ENCODE measurements at places on chromosomes 2 and 18.

- no peak for DNase-seq
Measured at GRCh38 chr2:7083580-7084509, 166.6 kb downstream of the RNF144A start.

DNA sequence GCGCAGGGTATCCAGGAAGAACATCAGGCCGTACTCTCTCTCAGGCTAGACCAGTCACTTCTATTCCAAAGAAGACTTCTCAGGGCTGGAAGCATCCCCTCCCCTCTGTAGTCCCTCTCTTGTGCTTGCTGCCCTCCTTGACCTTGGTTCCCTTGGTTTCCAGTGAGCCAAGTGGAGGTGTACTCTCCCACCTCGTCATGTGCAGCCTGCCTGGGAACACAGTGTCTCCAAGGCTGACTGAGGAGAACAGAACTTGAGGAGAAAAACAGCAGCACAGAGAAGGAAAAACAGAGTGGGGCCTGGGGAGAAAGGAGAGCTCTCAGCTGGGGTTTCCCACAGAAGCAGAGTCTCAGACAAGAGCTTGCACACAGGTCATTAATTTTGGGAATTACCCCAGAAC is 52.7 kb downstream of the HAUS1 start:
- no peak for DNase-seq

- DNase-seq, result no peak
Measured at GRCh38 chr2:238169048-238169707, 10.4 kb downstream of the ERFE start.

- peak; percentile 85 for DNase-seq
Measured at GRCh38 chr2:85577386-85578242, at the start of gene VAMP8. VAMP8 (plus strand) TSS chr2:85577586; CDS start chr2:85577647, 61 bp downstream.
